ENCODE measurements at places on chromosomes 1 and 21. TPM values are rescaled to one million over a fixed set of nuclear protein-coding genes. Genes with fewer than 3 reads are reported as not detected.

The SLC27A3 gene
- total RNA-seq = 7.8 TPM

GRCh38 chr1:204726478-204726877 lies 40.9 kb upstream of the LRRN2 start:
- DNase-seq = no peak

The SERPINC1 gene
- not detected for total RNA-seq

- no peak for DNase-seq
Measured at GRCh38 chr1:44464361-44464760, 59.3 kb downstream of the RNF220 start.
